ENCODE measurements at places on chromosomes 13 and 19. TPM values are rescaled to one million over a fixed set of nuclear protein-coding genes. Genes with fewer than 3 reads are reported as not detected.
A peak's percentile ranks its signal among the peaks of the same experiment; 100 is the strongest.

GRCh38 chr19:4284176-4284958 is 5.3 kb downstream of the SHD start:
- DNase-seq, result no peak

- DNase-seq, result no peak
Observed at GRCh38 chr19:50359328-50359818, 6.1 kb downstream of the NAPSA start.

DNA sequence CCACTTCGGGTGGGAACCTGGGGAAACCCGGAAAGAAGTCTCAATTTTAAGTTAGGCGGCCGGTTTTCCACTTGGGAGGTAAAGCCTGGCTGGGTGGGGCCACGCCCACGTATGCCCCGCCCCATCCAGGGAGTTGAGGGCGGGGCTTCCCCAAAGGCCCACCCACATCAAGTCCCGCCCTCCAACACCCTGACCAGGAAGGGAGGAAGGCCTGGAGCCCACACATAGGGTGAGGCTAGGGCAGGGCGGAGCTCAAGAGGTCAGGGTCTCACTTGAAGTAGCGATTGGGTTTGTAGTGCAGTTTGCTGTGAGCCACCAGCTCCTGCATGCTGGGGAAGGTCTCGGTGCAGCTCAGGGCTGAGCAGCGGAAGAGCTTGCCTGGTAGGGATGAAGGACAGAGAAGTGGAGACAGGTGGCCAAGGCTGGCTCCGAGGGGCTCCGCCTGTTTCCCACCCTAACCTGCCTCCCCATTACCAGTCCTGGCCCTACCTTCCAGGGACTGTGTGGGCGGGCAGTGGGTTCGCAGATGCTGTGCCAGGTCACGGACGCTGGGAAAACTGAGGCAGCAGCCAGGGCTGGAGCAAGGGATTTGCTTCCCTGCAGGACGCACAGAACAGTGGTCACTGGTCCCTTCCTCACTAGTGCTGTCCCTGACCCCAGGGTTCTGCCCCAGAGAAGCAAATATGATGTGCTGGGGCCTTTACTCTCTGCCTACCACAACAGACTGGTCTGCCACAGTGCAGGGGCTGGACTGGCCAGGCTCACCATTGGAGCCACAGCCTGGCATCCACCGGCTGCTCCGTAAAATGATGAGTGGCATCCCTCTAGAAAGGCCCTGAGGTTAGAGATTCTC is 1.6 kb downstream of the ZNF414 start:
- DNase-seq, result no peak

- no peak for DNase-seq
Observed at GRCh38 chr13:21676611-21677021, 5.7 kb downstream of the FGF9 start.

DNA sequence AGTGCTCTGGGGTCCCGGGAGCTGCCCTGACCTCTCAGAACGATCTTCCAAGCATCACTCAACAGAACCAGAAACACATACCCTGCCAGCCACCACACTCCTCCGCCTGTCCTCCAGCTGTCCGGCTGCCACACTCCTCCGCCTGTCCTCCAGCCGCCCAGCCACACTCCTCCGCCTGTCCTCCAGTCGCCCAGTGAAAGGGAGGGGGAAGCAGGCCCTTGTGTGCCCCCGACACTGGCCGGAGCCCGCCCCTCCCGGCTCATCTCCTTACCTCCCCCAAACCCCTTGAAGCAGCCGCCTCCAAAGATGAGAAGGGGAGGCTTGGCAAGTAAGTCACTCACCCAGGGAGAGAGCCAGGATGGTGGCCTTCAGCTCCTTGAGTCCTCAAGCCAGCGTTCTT is 40.2 kb downstream of the STK24 start:
- no peak for DNase-seq

- no peak for DNase-seq
Observed at GRCh38 chr13:44543369-44543768, 32.8 kb downstream of the TSC22D1 start.

- no peak for DNase-seq
Observed at GRCh38 chr19:18422530-18423191, 3.5 kb downstream of the SSBP4 start.

DNA sequence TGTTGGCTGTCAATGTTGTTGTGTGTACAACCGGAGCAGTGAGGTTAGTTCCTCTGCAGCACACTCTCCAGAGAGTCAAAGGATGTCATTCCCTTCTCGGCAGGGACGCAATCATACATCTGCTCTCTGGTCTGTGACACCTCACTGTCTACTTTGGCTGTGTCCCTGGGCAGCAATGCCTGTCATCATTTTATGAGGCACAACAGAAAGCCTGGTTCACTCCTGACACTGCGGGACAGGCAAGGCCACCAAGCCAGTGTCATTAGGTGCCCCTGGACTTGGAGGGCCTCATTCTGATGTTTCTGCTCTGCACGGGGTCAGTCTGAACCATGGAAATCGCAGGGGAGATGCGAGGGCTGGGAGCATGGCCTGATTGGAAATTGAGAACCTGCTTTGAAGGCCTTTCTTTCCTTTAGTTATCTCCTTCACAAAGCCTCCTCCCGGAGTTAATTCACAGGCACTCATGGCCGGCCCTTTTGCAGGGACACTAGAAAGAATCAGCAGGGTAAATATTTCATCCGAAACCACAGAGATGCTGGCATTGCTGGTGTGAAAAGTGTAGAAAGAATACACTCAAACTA is 284.4 kb downstream of the ZNF536 start:
- DNase-seq, result no peak

GRCh38 chr19:10339380-10339960 is at the start of gene ICAM3:
Gene ICAM3 (minus strand): TSS chr19:10339624. CDS start chr19:10339614, 10 bp downstream.
- DNase-seq, result peak; percentile 89

DNA sequence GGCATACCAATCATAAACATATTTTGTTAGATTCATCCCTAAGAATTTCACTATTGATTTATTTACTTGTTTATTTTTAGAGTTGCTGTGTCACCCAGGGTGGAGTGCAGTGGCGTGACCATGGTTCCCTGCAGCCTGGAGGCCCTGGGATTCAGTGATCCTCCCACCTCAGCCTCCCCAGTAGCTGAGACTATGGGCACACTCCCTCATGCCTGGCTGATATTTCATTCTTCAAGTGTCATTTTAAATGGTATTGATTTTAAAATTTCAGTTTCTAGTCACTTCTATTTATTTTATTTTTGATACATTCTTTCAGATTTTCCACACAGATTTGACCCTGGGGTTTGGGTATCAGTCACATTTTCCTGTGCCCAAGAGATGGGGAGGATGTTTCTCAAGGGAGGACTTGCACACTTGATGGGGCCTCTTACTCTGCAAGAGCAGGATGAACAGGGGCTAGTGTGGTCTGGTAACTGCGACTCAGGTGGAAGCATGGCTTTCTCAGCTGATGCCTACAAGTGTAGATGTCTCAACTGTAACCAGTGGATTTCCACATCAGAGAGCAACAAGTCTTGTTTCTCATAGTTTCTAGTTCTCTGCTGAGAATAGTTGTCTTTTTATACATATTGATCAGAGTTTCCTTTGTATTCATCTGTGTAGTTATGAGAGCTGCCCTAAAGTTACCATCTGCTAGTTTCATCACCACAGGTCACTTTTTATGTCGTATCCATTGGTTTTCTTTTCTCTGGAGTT is 40.2 kb downstream of the CCNE1 start:
- no peak for DNase-seq

- no peak for DNase-seq
Observed at GRCh38 chr13:42458193-42458592, 115.8 kb upstream of the TNFSF11 start.

GRCh38 chr19:28963486-28964250 is 249.3 kb downstream of the UQCRFS1 start:
- DNase-seq, result no peak

DNA sequence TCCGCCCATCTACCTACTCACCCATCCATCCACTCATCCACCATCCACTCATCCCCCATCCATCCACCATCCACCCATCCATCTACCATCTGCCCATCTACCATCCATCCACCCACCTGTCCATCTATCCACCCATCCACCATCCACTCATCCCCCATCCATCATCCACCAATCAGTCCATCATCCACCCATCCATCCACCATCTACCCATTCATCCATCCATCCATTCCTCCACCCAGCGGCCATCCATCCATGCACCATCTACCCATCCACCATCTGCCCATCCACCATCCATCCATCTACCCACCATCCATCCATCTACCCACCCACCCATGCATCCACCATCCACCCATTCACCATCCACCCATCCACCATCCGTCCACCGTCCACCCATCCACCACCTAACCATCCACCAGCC is 13.6 kb upstream of the JUND start:
- DNase-seq, result no peak

- no peak for DNase-seq
Observed at GRCh38 chr19:57709616-57710015, 612 bp upstream of the ZNF154 start.

DNA sequence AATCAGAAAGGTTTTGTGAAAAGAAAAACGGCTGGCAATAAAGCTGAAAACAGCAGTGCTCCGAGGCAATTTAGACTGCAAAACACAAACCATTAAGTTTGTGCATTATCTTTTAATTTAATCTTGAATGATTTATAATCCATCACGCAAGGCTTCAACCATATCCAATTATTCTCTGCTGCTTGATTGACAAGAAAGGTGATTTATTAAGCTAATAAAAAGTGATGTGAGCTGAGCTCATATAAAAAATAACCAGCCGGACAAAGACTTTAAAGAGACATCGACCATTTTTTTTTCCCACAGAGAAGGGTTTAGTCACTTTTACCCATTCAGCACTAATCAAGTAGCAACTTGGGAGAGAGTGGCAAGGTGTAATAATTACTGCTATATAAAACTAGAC is 33.6 kb downstream of the TSHZ3 start:
- DNase-seq, result no peak

- DNase-seq, result no peak
Observed at GRCh38 chr19:42017040-42017439, 23.0 kb upstream of the ATP1A3 start.

DNA sequence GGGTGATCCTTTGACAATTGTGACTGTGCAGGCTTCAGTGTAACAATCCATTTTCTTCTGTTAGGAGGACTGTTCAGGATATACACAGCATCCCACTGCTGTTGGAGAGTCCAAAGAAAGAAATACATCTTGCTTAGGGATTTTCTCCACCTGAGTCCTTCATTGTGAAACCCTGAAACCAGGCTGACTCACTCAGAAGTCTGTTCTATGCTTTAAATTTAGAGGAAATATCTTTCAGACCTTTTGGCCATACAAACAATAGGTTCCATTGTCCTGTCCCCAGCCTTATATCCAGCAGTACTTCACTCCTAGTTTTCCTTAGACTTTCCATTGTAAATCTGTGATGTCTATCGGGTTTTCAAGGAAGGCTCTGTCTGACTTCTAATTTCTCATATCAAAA is 379.1 kb downstream of the SUCLA2 start:
- no peak for DNase-seq

DNA sequence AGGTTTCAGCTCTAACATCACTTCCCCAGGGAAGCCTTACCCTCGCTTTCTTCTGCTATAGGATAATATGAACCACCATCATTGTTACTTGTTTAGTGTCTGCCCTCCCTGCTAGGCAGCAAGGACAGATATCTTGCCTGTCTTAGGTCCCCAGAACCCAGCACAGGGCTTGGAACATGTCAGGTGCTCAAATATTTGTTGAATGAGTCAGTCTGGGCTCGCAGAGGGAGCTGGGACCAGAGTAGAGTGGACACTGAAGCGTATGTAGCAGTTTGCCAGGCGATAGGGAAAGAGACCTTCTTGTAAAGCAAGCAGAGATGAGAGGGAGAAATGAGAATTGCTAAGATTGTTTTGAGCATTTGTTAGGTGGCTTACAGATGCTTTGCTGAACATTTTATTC is 11.7 kb downstream of the BCKDHA start:
- DNase-seq, result no peak

DNA sequence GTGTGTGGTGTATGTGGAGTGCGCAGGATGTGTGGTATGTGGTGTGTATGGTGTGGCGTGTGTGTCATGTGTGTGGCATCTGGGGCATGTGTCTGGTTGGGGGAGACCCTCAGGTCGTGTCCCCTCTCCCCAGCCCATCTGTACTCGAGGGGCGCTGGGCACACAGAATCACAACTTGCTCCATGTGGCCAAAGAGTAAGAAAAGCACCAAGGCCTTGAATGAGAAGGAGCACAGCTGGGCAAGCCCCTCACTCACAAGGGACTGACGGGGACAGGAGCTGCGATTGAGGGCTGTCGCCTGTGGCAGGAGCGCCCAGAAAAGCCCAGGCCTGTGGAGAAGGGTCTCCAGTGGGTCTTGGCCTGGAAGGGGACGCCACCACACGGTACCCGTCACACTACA is 62.8 kb downstream of the PEPD start:
- no peak for DNase-seq

DNA sequence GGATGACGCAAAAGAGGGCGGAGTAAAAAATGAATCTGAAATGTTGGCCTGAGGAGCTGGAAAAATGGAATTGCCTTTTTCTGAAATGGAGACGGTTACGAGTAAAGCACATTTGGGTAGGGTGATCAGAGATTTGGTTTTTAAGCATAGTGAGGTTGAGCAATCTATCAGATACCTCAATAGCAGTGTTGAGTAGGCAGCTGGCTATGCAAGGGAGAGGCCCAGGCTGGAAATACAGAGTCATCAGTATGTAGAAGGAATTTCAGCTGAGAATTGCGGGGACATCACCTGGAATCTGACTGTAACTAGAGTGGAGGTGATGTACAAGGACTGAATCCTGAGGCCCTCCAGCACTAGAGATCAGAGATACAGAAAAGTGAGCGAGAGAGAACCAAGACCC is 224.8 kb downstream of the LMO7 start:
- no peak for DNase-seq

DNA sequence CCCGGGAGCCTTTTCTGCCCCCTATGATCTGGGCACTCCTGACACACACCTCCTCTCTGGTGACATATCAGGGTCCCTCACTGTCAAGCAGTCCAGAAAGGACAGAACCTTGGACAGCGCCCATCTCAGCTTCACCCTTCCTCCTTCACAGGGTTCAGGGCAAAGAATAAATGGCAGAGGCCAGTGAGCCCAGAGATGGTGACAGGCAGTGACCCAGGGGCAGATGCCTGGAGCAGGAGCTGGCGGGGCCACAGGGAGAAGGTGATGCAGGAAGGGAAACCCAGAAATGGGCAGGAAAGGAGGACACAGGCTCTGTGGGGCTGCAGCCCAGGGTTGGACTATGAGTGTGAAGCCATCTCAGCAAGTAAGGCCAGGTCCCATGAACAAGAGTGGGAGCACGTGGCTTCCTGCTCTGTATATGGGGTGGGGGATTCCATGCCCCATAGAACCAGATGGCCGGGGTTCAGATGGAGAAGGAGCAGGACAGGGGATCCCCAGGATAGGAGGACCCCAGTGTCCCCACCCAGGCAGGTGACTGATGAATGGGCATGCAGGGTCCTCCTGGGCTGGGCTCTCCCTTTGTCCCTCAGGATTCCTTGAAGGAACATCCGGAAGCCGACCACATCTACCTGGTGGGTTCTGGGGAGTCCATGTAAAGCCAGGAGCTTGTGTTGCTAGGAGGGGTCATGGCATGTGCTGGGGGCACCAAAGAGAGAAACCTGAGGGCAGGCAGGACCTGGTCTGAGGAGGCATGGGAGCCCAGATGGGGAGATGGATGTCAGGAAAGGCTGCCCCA is 8.5 kb upstream of the CEACAM7 start:
- no peak for DNase-seq

GRCh38 chr13:97141564-97142005 is 80.5 kb upstream of the MBNL2 start:
- no peak for DNase-seq

The ALOX5AP gene
- 173 TPM for total RNA-seq

The YJEFN3 gene
- 10.0 TPM for total RNA-seq

The COL4A1 gene
- not detected for total RNA-seq

The SOX1 gene
- not detected for total RNA-seq

The CNFN gene
- total RNA-seq, result not detected

The LGALS14 gene
- not detected for total RNA-seq

The GPR183 gene
- total RNA-seq, result 5.4 TPM

The SLC7A10 gene
- not detected for total RNA-seq

The ZNF382 gene
- total RNA-seq, result 3.9 TPM

The FUT1 gene
- total RNA-seq, result 0.21 TPM
